ENCODE measurements at places on chromosomes 4 and X.

- DNase-seq: no peak
Measured at GRCh38 chr4:127410201-127410600, 222.6 kb upstream of the INTU start.

GRCh38 chr4:169854090-169854489, 96.3 kb upstream of the HPF1 start:
- DNase-seq: no peak

DNA sequence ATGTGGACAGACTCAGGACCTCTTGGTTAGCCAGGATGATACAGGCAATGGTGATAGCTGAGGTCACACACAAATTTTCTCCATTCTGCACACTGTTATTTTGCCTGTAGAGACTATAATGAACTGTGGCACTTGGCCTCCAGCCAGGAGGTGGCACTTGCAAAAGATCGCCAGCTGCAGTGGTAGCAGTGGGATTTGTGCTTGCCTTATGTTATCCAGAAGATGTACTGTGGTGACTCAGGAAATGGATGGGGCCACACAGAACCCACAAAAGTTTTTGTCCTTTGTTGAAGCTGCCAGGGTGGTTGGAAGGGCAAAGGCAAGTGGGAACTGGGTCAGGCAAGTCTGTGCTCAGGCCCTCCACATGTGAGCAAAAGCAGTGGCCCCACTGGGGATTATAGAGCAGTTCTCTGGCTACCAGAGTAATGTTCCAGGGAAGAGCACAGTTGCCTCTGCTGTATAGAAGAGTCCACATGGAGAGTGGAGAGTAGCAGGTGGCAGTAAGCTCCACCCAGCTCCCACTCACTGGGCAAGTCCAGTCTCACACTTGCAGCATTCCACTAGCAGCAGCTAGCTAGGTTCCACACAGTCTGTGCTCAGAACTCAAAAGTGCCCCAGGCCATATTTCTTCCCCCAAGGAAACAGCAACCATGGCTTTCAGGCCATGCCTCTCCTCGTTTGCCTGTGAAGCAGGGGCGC, 5.9 kb upstream of the C4orf17 start:
- no peak for DNase-seq

- no peak for DNase-seq
Measured at GRCh38 chr4:40395166-40395900, 60.2 kb downstream of the CHRNA9 start.

- DNase-seq: no peak
Measured at GRCh38 chr4:15883610-15884243, 54.8 kb downstream of the FGFBP1 start.

- no peak for DNase-seq
Measured at GRCh38 chr4:152451496-152451895, 84.4 kb downstream of the FBXW7 start.

GRCh38 chr4:58090539-58090938, 980.4 kb upstream of the IGFBP7 start:
- DNase-seq: no peak

GRCh38 chr4:4321951-4322688, 32.1 kb downstream of the ZBTB49 start:
- no peak for DNase-seq

GRCh38 chr4:111602848-111603247, 542.4 kb upstream of the FAM241A start:
- DNase-seq: peak; percentile 25

GRCh38 chr4:153763404-153763803, 3.6 kb upstream of the RNF175 start:
- no peak for DNase-seq

- DNase-seq: no peak
Measured at GRCh38 chrX:7720519-7720918, 122.5 kb upstream of the VCX start.

- no peak for DNase-seq
Measured at GRCh38 chr4:150584111-150584915, 2.4 kb downstream of the MAB21L2 start.

DNA sequence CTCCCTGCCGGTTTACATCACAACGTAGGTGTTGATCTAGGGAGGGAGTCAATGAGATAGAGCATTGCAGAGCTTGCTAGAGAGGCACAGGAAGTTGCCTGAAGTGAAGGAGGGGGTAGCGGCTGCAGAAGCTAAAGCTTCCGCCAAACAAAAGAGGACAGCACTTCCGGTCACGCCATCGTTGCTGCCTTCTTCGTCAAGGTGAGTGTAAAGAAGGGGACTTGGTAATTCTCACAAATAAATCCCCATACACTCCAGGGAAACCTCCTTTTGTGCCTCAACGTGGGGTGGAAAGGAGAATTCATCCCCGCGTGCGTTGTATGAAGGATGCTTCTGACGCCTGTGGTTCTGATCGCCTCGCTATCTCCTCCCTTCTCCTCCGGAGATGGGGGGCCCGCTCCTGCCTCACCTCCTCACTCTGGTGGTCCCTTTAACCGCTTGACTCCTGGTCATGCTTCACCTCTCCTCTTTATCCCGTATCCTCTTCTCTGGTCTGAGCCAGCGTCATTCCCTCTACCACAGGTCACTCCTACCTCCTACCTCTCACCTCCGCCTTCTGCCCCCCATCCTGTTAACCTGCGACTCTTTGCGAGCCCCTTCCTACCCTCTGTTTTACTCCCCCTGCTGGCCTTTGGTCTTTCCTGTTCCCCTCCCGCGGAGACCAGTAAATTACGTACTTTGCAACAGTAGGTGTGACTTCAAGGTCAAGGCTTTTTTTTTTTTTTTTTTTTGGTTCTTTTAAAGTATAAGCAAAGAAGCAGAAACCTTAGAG, 59.9 kb downstream of the GSPT2 start:
- DNase-seq: peak; percentile 68

DNA sequence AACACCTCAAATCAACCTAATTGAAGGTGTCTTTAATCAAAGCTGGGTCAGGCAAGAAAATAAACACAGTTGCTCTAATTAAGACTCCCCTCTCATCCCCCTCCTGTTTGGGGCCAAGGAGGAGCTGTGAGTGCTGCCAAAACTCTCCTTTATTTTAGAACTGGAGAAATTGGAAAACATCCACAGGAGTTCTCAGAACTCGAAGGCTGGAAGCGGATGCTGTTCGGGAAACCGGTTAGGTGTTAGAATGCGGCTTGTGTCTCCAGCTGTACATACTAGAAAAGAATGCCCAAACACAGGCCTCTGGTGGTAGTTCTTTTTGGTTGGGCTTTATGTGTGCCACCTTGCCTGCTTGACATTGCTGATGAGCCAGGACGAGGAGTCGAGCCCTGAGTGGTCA, 118.2 kb downstream of the GPR143 start:
- no peak for DNase-seq

GRCh38 chr4:25713812-25714211, 58.2 kb downstream of the SLC34A2 start:
- DNase-seq: no peak

DNA sequence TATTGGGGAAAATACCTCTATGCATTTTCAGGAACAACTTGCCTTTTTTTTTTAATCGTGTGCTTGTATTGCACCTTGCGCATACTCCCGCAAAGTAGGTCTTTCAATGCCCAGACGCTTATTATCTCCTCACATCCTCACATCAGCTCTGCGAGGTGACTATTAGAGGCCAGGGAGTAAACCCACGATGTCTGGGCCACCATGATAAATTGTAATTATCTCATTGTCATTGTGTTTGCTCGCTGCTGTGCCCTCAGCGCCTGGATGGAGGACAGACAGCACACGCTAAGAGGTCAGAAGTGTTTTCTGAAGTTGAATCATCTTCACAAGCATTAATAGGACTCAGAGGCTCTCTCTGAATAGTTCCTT, 1.0 kb upstream of the RELL1 start:
- no peak for DNase-seq

- no peak for DNase-seq
Measured at GRCh38 chr4:97952763-97953162, 190.5 kb downstream of the STPG2 start.

GRCh38 chr4:26542991-26543390, 40.9 kb upstream of the TBC1D19 start:
- no peak for DNase-seq

GRCh38 chr4:5942947-5943346, 50.1 kb upstream of the CRMP1 start:
- DNase-seq: no peak

GRCh38 chrX:20664774-20665173, 398.1 kb upstream of the RPS6KA3 start:
- DNase-seq: no peak

DNA sequence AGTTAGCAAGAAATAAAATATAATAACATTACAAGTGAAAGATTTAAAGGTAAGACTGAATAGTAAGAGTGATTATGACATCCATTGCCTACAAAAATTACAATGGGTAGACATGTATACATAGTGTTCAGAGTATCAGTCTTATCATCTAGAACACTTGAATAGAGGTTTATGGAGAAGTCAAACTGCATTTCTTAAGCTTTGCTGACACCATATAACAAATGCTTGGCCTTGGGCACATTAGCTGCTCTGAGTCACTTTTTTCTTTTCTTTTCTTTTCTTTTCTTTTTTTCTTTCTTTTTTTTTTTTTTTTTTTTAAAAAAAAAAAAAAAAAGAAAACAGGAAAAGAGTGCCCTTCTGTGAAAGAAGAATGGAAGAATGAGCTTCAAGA, 220.0 kb downstream of the SPCS3 start:
- peak; percentile 50 for DNase-seq

DNA sequence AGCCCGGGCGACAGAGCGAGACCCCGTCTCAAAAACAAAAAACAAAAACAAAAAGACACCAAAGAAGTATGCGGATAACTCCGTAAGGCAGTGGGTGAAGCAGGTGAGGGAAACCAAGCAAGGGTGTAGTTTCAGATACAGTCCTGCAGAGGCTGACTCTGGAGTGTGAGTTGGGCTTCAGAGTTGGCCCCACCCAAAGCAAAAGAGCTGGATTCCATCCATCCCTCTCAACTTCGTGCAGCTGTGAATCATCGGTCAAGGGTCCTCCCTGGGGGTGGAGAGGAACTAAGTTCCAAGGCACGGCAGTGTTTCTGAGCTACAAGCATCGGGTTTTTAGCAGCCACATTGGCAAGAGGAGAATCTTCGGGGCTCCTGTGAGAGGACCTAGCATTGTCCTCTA, 43.9 kb upstream of the FAM9A start:
- DNase-seq: peak; percentile 53

DNA sequence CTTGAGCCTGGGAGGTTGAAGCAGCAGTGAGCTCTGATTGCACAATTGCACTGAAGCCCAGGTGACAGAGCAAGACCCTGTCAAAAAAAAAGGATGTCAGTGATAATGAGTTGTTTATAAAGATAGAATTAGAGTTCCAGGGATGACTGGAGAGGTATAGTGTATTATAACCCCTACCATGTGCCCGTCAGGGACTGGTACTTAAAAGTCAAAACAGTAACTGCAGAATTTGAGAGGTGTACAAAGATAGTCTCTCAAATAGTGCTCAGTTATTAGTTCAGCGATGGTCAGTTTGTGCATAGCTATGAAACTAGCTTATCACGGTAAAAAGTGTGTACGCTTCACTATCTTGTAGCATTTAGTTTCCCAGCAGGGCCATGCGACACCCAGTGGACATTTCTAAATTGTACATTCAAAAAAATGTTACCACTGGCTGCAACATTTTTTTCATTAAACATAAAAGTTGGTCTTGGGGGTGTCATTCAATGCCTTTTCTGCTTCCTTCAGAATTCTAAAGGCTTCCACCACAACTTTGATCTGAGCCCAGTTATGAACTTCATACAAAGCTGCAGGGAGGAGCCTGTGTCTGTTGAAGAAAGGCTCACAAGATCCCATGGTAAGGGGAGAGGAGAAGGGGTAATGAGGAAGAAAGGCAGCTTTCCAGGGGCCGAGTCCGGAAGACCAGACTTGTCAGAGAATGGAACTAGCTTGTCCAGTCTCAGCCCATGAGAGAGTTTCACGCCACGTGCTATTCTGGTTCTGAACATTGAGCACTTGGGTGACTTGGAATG, 9.2 kb upstream of the GYG2 start:
- DNase-seq: peak; percentile 48

All from fibroblast of pulmonary artery (primary cell).